RWPE1 (cell line): ENCODE measurements at places on chromosomes 5 and 9.

DNA sequence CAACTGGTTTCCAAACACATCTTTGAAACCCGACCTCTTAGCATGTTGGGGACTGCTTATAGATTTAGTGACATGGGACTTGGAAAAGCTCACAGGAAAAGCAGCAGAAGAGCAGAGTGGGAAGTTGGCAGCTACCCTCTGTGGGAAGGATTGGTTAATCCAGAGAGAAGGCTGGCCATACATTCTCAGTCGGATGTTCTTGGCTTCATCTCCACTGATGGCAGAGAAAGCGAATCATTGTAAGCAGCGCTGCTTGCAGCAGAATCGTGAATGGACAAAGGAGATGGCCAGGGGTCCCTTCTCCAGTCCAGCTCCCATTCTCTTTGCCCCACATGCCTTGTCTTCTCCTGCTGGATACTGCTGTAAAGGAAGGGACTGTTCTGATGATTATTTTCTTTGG is 62.7 kb downstream of the MEGF10 start:
- no peak for DNase-seq

DNA sequence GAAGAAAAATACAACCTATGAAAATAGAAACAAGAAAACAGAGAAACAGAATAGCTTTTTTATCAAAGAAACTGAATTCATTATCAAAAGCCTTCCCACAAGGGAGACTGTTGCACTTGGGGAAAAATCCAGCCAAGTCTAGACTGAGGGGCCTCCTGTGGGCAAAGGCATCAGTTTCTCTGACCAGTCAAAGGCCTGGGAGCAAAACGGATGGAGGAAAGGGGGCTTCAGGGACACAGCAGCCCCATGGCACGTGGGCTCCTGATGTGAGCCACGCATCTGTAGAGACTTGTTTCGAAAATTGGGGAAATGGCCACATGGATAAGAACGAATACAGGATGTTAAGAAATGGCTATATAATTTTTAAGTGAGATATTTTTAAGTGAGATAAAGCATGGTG is 21.1 kb downstream of the ZDHHC11B start:
- DNase-seq: no peak

DNA sequence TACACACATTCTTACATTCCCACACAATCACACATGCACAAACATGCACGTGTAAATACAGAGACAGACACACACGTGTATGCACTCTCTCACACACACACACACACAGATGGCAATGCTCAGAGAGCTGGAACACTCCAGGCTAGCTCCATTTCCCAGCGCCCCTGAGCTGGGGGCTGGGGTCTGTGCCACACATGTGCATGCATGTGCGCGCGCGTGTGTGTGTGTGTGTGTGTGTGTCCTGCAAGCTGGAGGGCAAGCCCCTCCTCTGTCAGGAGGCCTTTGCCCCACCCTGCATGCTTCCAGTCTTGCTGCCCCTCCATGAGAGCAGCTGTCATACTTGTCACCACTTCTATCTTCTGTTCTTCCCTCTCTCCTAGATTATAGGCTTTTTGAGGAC is 16.6 kb upstream of the S1PR3 start:
- no peak for DNase-seq

- no peak for DNase-seq
Observed at GRCh38 chr5:161513942-161514341, 32.6 kb downstream of the GABRB2 start.

DNA sequence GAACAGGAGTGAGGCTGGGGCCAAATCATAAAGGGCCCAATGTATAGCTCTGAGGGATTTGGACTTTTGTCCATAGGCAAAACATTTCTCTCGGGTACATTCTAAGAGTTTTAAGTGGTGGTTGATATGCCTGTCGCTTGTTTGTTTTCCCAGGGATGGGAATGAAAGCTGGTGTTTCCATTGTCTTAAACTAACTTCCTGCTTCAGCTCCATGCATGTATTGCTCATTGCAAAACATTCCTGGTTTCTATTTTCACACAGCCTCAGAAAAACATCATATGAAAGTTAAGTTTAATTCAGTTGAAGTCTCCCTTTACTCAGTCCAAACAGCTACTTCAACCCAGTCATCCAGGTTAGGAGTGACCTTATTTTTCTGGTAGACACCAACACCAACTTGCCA is 235.0 kb downstream of the ACTL7B start:
- no peak for DNase-seq

DNA sequence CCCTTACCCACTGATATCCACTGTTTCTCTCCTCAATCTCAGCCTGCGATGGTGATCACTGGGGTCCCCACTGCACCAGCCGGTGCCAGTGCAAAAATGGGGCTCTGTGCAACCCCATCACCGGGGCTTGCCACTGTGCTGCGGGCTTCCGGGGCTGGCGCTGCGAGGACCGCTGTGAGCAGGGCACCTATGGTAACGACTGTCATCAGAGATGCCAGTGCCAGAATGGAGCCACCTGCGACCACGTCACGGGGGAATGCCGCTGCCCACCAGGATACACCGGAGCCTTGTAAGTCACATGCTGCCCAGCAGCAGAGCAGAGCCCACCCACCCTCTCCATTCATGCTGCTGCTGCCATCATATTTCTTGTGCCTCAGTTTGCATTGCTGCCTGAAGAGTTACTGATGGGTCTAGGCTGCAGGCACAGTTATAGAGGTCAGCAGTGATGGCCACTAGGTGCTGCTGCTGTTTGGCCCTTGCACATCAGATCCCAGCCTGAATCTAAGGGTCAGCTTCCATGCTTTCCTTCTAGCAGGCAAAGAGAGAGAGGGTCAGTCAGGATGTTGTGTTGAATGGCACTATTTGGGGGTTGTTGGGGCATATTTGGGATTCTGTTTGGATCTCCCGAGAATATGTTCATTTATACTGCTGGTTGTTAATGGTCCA is 106.0 kb downstream of the MEGF10 start:
- no peak for DNase-seq

- no peak for DNase-seq
Observed at GRCh38 chr5:7548596-7548995, 152.7 kb downstream of the ADCY2 start.

- no peak for DNase-seq
Observed at GRCh38 chr9:135980926-135981630, 19.9 kb upstream of the UBAC1 start.

DNA sequence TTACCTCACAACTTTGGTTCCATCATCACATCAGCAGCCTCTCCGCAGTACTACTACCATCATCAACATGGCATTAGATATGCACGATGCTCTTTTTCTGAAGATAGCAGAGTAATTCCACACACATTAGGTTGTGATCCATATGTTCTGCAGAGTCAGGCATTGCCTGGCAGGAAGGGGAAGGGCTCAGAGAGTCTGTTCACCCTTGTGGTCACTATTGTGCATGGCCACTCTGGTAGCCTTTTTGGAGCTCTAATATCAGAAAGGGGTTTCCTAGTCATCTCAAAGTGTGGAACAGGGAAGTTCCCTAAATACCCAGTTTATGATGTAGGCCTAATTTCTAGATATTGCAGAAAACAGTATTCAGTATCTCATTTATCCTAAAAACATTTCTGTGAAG is 373.6 kb downstream of the BNC2 start:
- no peak for DNase-seq

DNA sequence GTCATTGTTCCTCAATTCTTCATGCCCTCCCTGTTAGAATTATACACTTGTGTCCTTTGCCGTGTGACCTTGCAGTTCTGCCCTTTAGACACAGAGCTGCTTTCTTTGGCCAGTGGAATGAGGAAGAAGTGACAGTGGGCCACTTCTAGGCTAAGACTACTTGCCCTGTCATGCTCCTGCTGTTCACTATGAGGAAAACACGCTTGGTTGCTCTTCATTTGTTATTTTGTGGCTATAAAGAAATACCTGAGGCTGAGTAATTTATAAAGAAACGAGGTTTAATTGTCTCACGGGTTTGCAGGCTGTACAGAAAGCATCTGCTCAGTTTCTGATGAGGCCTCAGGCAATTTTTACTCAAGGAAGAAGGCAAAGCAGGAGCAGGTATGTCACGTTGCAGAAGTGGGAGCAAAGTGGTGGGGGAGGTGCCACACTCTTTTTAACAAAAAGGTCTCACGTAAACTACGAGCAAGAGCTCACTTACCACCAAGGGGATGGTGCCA is 279.1 kb upstream of the DMAC1 start:
- DNase-seq: no peak

- no peak for DNase-seq
Observed at GRCh38 chr9:109770101-109770500, 9.9 kb upstream of the PALM2AKAP2 start.

GRCh38 chr5:5063533-5063953 is 76.6 kb upstream of the ADAMTS16 start:
- no peak for DNase-seq

DNA sequence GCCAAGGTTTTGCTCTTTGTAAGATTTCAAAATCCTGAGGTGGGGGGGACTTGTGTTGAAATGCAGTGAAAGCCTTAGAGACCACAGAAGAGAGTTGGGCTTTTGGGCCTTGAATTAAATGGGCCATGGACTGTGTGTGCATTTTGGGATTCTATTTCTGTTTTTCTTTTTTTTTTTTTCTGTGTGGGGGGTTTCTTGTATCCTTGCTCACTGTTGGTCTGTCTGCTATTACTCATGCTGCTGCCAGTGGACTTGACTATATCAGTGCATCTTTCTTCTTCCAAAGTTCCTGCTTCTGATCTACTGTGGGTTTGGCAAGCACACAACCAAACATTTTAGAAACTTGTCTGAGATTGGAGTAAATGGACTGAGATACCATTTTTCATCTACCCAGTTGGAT is 344.9 kb downstream of the ARL15 start:
- no peak for DNase-seq
